ENCODE measurements at places on chromosomes 1 and 21. TPM values are rescaled to one million over a fixed set of nuclear protein-coding genes. Genes with fewer than 3 reads are reported as not detected.

DNA sequence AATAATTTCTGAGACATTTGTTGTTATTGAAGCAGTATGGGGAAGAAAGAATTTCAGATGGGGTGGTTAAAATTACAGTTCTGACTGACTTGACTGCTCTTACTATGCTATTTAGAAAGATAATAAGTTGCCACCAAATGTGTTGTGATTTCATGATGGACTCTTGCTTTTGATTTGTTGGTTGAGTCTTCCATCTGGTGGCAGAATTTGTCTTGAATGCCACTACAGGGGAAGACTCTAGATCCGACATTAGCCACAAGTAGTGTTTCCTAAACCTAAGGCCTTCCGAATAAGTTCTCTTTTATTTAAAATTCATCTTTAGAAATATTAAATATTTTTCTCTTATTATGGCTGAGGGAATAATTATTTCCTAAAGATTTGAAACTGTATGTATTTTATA, 190.9 kb upstream of the ADGRL4 start:
- DNase-seq: no peak

DNA sequence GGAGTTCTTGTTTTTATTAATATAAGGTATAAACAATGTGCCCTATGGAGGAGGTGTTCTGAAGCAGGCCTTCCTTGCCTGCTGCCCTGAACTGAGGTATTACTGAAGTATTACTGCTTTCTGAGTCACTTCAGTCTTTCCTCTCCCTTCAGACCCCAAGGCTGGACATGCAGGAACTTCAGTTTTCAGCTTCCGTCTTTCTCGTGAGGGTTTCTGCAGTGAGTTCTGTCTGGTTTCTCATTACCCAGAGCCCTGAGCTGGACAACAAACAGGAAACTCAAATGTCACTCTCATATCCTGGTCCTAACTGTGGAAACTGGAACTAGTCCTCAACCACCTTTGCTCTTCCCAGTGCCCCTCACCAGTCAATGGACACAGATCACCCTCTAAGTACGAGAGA, 46.8 kb downstream of the ELAVL4 start:
- no peak for DNase-seq

GRCh38 chr1:212916481-212917133, 33.7 kb upstream of the VASH2 start:
- no peak for DNase-seq

- DNase-seq: no peak
These were observed 77.0 kb upstream of the IFFO2 start for GRCh38 chr1:19033515-19033839.

Gene SELL
- 190 TPM for total RNA-seq

DNA sequence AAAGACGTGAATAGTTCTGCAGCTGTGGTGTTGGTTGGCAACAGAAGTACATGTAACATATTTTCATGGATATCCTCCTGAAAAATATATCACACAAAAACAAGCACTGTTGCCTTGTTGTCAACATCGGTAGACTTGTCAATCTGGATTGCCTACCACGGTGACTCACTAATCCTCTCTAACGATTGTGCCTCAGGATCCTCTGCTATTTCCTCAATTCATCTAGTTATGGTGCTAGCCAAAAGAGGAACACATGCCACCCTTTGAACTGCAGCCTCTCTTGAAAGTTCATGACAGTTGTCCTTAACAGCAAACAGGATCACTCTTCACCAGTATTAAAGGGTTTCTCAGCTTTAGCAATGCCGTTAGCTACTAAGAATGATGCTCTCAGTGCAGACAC, 25.7 kb downstream of the RASAL2 start:
- no peak for DNase-seq

Gene KIAA1614
- 0.80 TPM for total RNA-seq

Gene WNT4
- total RNA-seq: not detected

GRCh38 chr1:198015309-198015708, 98.1 kb downstream of the LHX9 start:
- DNase-seq: no peak

- no peak for DNase-seq
These were observed 99.5 kb downstream of the NGF start for GRCh38 chr1:115238336-115239147.

Gene SLC9C2
- total RNA-seq: not detected

Gene FTCD
- not detected for total RNA-seq

DNA sequence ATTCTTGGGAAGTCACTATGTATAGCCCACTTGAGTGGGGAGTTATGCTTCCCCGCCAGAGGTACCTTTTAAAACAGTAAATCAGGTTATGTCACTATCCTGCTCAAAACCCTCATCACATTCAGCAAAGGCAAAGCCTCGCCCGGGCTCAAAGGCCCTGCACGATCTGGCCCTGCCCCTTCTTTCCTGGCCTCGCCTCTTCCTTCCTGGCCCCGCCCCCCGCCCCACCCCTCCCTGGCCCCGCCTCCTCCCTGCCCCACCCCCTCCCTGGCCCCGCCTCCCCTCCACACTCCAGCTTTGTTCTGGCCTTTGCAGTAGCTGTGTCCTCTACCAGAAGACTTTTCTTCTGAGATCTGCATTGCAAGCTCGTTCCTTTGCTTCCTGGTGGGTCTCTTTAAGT, 6.6 kb downstream of the LDLRAD2 start:
- DNase-seq: no peak

Gene TPR
- total RNA-seq: 116 TPM

GRCh38 chr1:16420424-16421118, 16.7 kb downstream of the SPATA21 start:
- DNase-seq: peak; percentile 77

DNA sequence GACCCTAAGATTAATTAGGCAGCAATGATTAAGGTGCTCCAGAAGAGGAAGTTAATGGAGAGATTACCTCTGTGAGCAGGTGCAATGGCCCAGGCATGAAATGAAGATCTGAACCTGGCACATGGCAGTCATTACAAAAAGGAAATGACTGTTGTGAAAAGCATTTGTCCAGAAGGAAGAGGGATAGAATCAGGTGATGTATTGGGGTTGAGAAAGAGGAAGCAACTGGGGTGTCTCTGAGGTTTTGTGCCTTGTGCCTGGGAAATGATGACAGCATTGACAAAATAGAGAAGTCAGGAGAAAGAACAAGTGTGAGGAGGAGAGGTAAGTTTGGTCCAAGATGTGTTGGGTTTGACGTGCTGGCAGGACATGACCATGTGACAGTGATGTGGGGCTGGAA, 5.6 kb downstream of the CRCT1 start:
- no peak for DNase-seq

Gene TRNP1
- total RNA-seq: 0.95 TPM

- no peak for DNase-seq
These were observed 2.3 kb upstream of the BACH1 start for GRCh38 chr21:29296446-29296845.

Gene S100B
- not detected for total RNA-seq

Gene DARS2
- 5.0 TPM for total RNA-seq

Gene TRIM17
- total RNA-seq: 8.4 TPM

- DNase-seq: peak; percentile 92
These were observed at the start of gene NFYC for GRCh38 chr1:40691538-40692428. Gene NFYC, plus strand, starts transcription at chr1:40691704. Its CDS starts 47,140 bp downstream, at chr1:40738844.

GRCh38 chr1:201648907-201649721, 110.2 kb downstream of the NAV1 start:
- no peak for DNase-seq

Gene FCRLA
- 0.90 TPM for total RNA-seq

GRCh38 chr1:115706587-115707425, 61.7 kb downstream of the CASQ2 start:
- peak; percentile 52 for DNase-seq

GRCh38 chr1:23171181-23171755, 2.6 kb upstream of the LUZP1 start:
- DNase-seq: no peak

- DNase-seq: no peak
These were observed 13.2 kb upstream of the CDA start for GRCh38 chr1:20575541-20576336.

Gene TCP10L
- total RNA-seq: 0.93 TPM

Gene LCE3E
- not detected for total RNA-seq

DNA sequence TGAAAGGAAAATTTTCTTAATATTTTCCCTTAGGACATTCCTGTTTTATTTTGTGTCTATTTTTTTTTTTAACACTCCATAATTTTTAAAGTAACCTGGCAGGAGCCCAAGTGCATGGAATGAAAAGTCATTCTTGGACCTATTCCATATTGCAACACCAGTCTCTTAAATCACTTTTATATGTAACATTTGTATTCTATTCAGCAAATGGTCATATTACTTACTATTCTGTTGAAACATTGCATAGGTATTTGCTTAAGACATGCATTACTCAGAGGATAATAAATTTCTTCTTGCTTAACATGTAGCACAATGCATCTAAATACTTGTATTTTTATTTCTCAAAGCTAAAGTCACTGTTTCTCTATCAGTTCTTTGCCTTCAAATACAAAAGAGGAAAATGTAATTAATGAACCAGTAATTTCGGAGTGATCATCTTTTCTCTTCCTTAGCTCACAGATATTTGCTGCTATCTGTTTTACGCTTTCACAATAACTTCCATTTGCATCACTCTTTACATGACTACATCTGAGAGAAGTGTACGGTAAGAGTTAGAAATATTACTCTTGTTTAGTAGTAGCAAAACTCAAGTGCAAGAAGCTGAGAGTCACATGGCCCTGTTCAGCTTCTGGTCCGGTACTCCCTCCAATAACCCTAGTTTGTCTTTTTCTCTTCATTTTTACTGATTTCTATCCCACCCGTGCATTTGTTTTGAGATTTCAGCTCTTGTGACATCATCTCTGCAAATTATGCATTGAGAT, 394.8 kb downstream of the USP25 start:
- no peak for DNase-seq

GRCh38 chr1:59015708-59016107, 231.9 kb upstream of the JUN start:
- DNase-seq: no peak

Gene MYCL
- 0.70 TPM for total RNA-seq

Gene IFI44
- 35.5 TPM for total RNA-seq

- DNase-seq: no peak
These were observed 5.2 kb upstream of the KISS1 start for GRCh38 chr1:204201348-204202040.

GRCh38 chr1:39409055-39409816, 82.2 kb upstream of the BMP8A start:
- DNase-seq: peak; percentile 44

- DNase-seq: no peak
These were observed 137.5 kb downstream of the HLX start for GRCh38 chr1:221016751-221017150.

DNA sequence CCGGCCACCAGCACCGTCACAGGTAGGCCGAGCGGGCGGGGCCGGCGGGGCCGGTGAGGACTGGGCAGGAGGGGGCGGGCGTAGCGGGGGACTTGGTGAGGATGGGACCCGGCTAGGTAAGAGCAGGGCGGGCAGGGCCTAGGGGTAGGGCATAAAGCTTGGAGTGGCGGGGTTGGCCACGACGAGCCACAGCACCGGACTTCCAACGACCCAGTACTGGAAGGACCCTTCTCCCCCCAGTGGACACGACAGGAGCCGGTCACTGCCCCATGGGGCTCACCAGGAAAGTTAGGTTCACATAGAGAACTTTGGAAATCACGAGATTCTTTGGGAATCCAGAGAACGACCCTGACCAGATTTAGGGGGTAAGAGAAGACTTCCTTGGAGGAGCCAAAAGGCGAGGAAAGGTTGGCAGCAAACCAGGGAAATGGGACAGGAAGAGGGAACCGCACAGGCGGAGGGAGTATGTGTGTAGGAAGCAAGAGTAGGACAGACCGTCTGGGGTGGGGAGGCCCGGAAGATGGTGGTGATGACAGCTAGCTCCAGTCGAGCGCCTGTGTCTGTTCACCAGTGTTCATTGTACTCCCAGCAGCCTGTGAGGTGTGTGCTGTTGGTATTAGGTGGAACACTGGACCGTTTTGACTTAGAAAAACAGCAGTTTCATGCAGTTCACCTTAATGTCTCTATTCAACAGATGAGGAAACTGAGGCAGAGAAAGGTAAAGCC, 20.4 kb downstream of the ZNF362 start:
- no peak for DNase-seq

- DNase-seq: no peak
These were observed 21.7 kb downstream of the APP start for GRCh38 chr21:26148840-26149354.

GRCh38 chr1:29852248-29852647, 615.9 kb downstream of the PTPRU start:
- no peak for DNase-seq

GRCh38 chr1:204846546-204846945, 24.1 kb upstream of the NFASC start:
- DNase-seq: no peak

Gene LORICRIN
- not detected for total RNA-seq

DNA sequence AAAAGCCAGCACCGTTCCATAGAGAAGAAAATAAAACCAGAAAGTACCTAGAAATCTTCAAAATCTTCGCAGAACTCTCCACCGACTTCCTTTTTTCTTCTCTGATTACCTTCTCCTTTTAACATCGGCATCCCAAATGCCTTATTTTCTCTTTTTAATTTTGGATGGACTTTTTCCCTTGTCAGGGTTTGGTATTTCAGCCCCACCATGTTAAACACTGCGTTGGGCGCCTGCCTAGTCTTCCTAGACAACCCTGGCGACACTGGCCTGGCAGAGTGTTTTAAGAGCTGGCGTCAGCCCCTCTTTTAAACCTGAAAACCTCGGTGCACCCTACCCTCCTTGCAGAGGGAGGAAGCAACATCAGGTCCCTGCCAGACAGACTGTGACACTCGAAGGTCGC, 66.0 kb upstream of the EFHD2 start:
- DNase-seq: no peak

DNA sequence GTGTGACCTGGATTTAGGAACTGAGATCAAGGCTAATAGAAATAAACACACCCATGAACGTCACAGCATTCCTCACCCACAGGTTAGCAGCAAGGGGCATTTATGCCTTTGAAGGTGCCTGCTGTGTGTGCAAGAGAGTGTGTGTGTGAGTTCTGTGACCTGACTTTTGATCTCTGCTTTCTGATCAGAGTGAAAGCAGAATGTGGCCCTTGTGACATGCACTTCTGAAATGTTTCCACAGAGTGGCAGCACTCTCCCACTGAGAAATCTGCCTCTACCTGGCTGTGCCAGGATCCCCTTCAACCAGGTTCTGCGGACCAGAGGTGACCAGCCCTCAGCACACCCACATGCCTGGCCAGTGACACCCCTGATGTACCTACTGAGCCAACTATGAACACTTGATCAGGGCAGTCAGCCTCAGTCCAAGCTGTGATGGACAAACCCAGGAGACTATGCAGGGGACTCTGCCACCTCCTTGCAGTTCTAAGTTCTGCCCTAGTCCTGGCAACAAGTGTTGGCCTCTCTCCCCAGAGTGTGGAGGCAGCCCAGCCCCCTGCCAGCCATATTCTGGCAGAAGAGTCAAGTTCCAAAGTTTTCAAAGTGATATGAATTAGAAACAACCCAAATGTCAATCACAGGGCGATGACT, 41.0 kb downstream of the RXRG start:
- peak; percentile 56 for DNase-seq

DNA sequence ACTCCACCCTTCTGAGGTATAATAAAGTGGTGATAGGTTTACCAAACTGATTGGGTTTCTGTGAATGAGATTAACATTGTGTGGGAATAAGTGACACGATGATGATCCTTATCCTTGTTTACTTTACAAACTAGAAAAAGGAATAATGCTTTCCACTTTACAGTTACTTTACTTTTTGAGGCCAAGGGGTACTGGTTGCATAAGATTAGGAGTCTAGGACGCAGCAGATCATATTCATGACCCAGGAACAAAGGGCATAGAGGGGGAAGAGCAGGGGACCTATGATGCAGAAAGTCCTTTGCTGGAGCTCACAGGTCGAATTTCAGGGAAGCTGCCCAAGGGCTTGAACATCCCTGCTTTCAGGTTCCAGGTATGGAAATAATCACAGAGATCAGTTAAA, 20.4 kb downstream of the FGGY start:
- DNase-seq: no peak

- no peak for DNase-seq
These were observed 15.4 kb upstream of the PRDM15 start for GRCh38 chr21:41894511-41894910.

Measured in natural killer cell (primary cell).